SJSA1 (cell line): ENCODE measurements at places on chromosomes 13 and 19. TPM values are rescaled to one million over a fixed set of nuclear protein-coding genes. Genes with fewer than 3 reads are reported as not detected.
A peak's percentile ranks its signal among the peaks of the same experiment; 100 is the strongest.

GRCh38 chr19:33998739-33999345 lies 173.5 kb upstream of the LSM14A start:
- H3K27ac ChIP-seq, result no peak overlapping the region
- H3K4me3 ChIP-seq, result no peak overlapping the region
- peaks cover 11% of the 10 kb centered on the region for H3K27me3 ChIP-seq
- no peak for DNase-seq
- no peaks in the 10 kb centered on the region for H3K36me3 ChIP-seq

DNA sequence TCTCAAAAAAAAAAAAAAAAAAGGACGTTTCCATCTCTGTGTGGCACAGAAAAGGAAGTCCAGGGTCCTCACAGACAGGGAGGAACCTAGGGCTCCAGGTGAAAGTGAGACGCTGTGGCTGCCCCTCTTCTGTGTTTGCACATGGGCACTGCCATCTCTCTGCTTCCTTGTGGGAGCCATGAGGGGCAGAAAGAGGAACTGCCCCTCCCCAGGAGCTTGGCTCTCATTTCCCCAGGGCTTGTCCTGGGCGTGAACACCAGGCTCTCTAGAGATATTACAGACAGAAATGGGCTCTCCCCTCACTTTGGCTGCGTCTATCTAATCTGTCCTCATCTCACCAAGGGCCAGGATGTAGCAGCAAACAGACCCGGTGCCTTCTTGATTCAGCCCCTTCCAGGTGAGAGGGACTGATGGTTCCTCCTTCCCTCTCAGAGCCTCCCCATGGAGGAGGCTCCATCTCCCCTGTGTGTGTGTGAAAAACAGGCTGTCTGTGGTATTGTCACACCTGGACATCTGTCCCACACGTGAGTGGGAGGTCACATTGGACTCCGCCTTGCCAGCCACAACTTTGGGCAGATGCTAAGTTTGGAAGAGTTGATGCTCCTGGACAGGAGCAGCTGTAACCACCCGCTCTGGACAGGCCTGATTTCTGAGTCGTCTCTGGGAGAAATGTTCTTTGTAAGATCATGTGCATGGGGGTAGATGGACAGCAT lies 840 bp upstream of the LILRA4 start:
- no peak overlapping the region for H3K4me3 ChIP-seq
- no peaks in the 10 kb centered on the region for H3K4me1 ChIP-seq
- no peaks in the 10 kb centered on the region for H3K36me3 ChIP-seq
- peaks cover 6% of the 10 kb centered on the region; the same call in 1 of the 2 replicates for H3K27me3 ChIP-seq

The C19orf18 gene
- not detected in 2 replicates for total RNA-seq

- no peak overlapping the region for H3K4me3 ChIP-seq
- peaks cover 36% of the 10 kb centered on the region for H3K4me1 ChIP-seq
- no peak overlapping the region for H3K27ac ChIP-seq
- no peak for DNase-seq
- no peaks in the 10 kb centered on the region for H3K36me3 ChIP-seq
Observed at GRCh38 chr19:29843180-29844051, 31.6 kb downstream of the CCNE1 start.

DNA sequence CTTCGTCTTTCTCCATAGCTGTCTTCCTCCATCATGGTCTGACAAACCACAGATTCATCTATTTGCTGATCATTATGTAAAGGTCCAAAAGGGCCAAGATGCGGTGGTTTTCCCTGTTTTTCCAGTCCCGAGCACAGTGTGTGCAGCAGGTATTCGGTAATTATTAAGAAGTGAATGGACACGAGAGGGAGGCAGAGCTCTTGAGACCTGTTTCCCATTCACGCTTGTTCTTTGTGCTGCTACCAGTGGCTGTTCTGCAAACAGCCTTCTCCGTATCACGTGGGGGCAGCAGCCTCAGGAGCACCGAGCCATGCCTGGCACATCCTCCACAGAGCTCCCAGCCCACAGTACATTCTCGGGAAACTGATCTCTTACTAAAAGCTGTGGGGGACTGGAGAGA lies 50.3 kb downstream of the CCDC70 start:
- H3K4me1 ChIP-seq, result no peaks in the 10 kb centered on the region
- DNase-seq, result no peak
- H3K4me3 ChIP-seq, result no peak overlapping the region
- peaks cover 4% of the 10 kb centered on the region; the same call in 1 of the 2 replicates for H3K27me3 ChIP-seq
- no peak overlapping the region for H3K27ac ChIP-seq

- H3K4me3 ChIP-seq, result no peak overlapping the region
- no peak for DNase-seq
- no peaks in the 10 kb centered on the region for H3K36me3 ChIP-seq
- 0 out of 2 replicates have a peak, but pooled peaks cover 3% of the 10 kb centered on the region for H3K27me3 ChIP-seq
Observed at GRCh38 chr13:77732287-77732686, 34.8 kb downstream of the SLAIN1 start.

The FREM2 gene
- not detected in 2 replicates for total RNA-seq

DNA sequence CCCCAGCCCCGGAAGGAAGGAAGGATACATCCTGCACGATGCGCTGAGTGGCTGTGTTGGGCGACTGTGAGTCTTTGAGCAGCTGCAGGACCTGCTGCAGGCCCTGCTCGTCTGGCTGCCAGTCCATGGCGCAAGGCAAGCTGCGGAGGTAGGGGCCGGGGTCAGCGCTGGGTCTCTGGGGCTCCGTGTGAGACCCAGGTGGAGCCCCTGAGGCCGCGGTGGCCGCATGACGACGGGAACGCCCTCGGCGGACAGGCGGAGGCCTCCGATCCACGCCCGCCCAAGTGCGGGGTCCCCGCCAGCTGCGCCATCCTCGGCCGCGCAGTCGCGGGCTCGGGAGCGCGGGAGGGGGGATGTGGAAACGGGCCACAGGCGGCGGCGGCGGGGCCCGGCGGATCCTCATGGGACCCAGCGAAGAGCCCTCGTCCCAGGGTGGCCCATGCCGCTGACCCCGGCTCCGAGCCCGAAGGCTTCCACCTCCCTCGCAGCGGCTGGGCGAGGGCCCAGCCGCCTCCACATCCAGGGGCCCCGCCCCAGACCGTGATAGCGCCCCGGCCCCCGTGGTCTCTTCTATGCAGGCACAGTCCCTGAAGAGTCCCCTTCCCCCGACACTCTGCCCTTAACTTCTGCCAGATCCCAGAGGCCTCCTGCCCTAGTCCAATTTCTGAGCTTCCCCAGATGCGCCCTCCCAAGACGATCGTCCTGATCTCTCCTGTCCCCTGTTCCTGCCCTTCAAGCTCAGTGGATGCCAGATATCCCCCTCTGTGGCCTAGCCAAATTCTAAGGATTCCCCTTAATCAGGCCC lies 2.7 kb downstream of the TNPO2 start:
- peak overlapping the region; percentile 62 for H3K4me3 ChIP-seq
- H3K27ac ChIP-seq, result peak overlapping the region; percentile 87
- H3K27me3 ChIP-seq, result no peaks in the 10 kb centered on the region
- H3K36me3 ChIP-seq, result peaks cover 46% of the 10 kb centered on the region
- H3K4me1 ChIP-seq, result peaks cover 27% of the 10 kb centered on the region

DNA sequence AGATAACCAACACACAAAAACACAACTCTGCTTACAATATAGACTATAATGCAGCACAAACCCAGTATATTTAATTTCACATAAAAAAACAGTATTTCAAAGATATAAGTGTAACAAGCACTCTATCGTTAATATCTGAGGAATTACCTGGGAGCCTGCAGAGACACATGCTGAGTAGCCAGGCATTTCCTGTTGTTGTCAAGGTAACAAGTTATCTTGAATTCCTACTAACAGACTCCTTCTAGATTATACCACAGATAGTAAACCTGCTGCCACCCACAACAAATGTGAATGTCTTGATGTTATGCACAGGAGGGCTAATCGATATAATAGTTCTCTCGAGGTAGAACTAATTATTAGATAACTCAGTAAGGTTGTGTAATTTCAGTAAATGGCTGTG lies 826.0 kb upstream of the PRR20A start:
- H3K27me3 ChIP-seq, result no peaks in the 10 kb centered on the region
- no peaks in the 10 kb centered on the region for H3K4me1 ChIP-seq
- DNase-seq, result no peak
- no peak overlapping the region for H3K27ac ChIP-seq

DNA sequence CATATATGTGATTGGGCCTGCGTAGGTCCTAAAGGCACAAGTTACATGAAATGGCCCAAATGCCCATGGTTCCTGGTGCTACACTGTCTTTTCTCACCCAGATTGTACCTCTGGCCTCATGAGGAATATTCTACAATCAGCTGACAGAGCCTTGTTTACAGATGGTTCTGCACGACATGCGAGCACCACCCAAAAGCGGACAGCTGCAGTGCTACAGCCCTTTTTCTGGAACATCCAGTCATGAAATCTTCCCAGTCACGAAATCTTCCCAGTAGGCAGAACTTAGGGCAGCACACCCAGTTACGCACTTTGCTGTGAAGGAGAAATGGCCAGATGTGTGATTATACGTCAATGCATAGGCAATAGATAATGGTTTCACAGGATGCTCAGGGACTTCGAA lies 7.7 kb upstream of the ELF1 start:
- no peak overlapping the region for H3K4me3 ChIP-seq
- H3K27ac ChIP-seq, result no peak overlapping the region
- H3K27me3 ChIP-seq, result no peaks in the 10 kb centered on the region
- no peak for DNase-seq
- no peaks in the 10 kb centered on the region for H3K4me1 ChIP-seq
- H3K36me3 ChIP-seq, result no peaks in the 10 kb centered on the region

The ZNF558 gene
- total RNA-seq, result 16.2 and 30.2 TPM in 2 replicates

The TSSK6 gene
- total RNA-seq, result 0.69 and 0.74 TPM in 2 replicates

GRCh38 chr13:46388846-46389245 lies 1.8 kb upstream of the RUBCNL start:
- DNase-seq, result no peak
- no peak overlapping the region for H3K4me3 ChIP-seq
- no peak overlapping the region for H3K27ac ChIP-seq
- H3K36me3 ChIP-seq, result no peaks in the 10 kb centered on the region
- H3K27me3 ChIP-seq, result peaks cover 36% of the 10 kb centered on the region

The PTPRH gene
- 1.4 and 2.0 TPM in 2 replicates for total RNA-seq

DNA sequence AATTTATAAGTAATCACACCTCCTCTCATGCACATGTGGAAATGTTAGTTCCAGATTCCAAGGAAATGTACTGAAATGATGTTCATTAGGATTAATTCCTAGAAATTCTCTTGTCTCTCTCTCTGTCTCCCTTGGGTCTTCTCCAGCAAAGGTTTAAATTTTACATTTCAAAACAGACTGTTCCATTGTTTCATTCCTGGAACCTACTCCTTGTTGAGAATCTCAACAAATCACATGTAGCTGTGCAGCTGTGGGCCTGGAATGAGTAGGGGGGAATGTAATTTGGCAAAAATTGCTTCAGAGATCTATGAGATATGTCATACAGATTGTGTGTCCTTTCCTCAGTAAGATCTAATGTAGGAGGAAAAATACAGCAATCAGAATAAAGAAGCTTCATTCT lies 46.2 kb upstream of the RFXAP start:
- H3K27me3 ChIP-seq, result no peaks in the 10 kb centered on the region
- DNase-seq, result no peak
- peaks cover 3% of the 10 kb centered on the region for H3K4me1 ChIP-seq
- no peaks in the 10 kb centered on the region for H3K36me3 ChIP-seq
- no peak overlapping the region for H3K4me3 ChIP-seq
- H3K27ac ChIP-seq, result no peak overlapping the region

DNA sequence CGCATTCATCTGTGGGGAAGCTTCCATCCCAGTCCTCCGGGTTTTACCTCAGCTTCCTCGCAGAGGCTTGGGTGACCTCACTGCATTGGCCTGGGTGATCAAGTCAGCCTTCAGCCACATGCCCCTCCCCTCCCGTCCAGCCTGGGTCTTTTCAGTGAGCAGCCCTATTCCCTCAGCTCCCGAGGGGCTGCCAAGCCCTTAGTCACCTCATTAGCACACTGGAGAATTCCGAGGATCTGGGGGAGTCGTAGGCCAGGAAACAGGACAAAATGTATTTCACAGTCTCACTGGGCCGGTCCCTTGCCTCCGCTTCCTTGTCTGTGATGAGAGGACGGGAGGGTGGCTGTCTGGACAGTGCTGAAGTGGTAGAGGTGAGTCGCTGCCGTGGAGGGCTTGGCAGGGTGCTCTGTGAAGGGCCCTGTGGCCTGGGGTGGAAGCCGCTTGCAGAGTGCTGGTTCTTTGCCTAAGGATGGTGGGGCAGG lies 19.9 kb downstream of the KDM4B start:
- no peaks in the 10 kb centered on the region for H3K36me3 ChIP-seq
- H3K4me1 ChIP-seq, result peaks cover 12% of the 10 kb centered on the region
- DNase-seq, result no peak
- H3K27me3 ChIP-seq, result no peaks in the 10 kb centered on the region
- H3K4me3 ChIP-seq, result no peak overlapping the region

The LYL1 gene
- total RNA-seq, result not detected in 2 replicates

DNA sequence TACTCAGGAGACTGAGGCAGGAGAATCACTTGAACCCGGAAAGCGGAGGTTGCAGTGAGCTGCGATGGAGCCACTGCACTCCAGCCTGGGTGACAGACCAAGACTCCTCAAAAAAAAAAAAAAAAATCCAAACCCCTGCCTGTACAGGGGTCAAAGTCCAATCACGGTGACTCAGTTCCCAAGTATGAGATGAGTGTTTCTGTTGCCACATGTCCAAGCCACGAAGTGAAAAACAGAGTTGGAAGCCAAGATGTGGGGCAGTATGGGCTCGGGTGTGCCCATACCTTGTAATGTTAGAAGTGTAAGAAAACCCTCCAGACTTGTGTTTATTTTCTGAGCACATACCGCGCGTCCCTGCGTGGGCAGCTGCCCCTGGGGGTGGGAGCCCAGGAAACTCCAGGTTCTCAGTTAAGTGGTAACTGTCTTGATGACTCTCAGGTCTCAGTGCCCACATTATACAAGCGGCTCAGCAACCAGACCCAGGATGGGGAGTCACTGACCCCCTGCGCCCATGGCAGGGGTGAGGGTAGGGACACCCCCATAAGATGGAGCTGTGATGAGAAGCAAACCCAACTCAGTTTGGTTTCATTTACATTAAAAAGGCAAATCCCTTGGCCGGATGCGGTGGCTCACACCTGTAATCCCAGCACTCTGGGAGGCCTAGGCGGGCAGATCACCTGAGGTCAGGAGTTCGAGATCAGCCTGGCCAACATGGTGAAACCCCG lies 1.2 kb upstream of the GPX4 start:
- peak overlapping the region; percentile 79 for H3K27ac ChIP-seq
- H3K27me3 ChIP-seq, result no peaks in the 10 kb centered on the region
- peaks cover 37% of the 10 kb centered on the region for H3K4me1 ChIP-seq
- H3K36me3 ChIP-seq, result peaks cover 28% of the 10 kb centered on the region
- DNase-seq, result peak; percentile 96
- no peak overlapping the region for H3K4me3 ChIP-seq

DNA sequence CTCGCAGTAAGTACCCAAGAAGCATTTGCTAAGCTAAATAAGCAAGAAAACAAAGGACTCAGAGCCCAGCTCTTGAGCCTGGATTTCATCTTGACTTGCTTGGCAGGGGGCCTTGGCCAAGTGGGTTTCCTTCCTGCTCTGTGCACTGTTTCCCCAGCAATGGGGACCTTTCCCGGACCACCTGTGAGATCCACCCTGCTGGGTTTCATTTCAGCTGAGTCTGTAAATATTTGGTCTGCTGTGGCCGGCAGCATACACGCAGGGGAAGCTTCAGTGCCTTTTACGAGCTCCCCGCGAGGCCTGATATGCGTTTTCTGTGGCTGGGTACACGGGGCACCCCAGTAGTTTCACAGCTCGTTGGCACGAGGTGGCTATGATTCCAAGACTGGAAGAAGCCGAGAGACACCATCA lies 12.4 kb upstream of the TINCR start:
- peaks cover 13% of the 10 kb centered on the region; the same call in 1 of the 2 replicates for H3K36me3 ChIP-seq
- no peak overlapping the region for H3K27ac ChIP-seq
- H3K4me3 ChIP-seq, result no peak overlapping the region
- H3K4me1 ChIP-seq, result peaks cover 33% of the 10 kb centered on the region
- H3K27me3 ChIP-seq, result no peaks in the 10 kb centered on the region

The RPL13A gene
- total RNA-seq, result 1,714 and 2,572 TPM in 2 replicates
